ENCODE measurements at places on chromosomes 4 and X.

DNA sequence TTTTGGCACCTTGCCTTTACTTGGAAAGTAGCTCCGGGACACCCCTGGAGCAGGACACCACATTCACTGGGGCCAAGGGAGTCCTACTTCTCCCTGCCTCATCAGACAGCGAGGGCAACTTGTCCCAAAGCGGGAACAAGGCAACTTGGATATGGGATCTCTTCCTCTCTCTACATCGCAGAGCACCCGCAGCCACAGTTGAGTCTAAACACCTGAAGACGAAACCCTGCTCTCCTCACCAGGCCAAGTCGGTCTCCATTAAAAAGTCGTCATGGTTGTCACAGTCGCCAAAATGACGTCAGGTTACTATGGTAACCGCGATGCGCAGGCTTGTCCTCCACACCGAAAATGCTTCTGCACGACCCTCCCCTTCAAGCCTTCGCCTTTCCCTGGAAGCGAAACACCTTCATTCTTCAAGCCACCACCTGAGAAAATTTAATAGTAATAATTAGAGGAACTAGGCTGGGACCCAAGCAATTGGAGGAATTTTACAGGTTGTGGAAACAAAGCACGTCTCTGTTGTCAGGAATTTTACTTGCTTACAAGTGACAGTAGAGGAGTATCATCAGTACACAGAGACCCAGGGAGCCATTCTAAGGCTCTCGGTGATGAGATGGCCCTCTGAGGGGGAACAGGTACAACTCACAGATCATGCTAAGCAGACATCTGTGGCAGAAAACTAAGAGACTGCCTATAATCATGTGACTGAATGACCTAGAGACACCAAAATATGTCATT is 30.5 kb upstream of the TCEAL4 start:
- peak; percentile 24 for DNase-seq

DNA sequence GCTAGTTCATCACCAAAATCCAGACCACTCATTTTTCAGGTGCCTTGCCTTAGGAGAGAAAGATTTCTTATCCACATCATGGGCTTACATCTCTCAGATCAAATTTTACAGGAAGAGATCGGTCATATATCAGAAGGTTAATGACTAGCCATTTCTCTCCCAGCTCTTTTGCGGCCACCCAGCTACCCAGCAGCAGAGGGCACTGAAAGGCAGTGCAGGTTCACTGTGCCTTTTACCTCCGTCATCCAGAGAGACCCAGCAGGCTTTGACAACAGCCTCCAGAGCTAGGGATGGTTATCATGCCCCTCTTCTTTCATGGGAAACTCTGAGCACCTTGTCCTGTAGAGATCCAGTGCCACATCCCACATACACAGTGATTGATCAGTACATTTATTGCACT is 384.8 kb downstream of the AFF2 start:
- no peak for DNase-seq

DNA sequence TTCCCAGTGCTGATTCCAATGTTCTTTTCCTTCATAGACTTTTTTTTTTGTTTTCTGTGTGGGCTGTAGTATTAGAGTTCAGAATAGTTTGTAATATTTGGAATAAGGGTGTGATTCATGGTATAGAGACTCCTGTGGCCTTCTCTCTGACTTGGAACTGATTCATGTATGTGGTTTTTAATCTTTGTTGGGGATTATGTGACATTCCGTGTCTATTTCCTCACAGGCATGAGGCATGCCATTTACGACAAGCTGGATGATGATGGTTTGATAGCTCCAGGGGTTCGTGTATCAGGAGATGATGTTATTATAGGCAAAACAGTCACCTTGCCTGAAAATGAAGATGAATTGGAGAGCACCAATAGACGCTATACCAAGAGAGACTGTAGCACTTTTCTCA is 44.4 kb downstream of the POLR2B start:
- peak; percentile 97 for DNase-seq

DNA sequence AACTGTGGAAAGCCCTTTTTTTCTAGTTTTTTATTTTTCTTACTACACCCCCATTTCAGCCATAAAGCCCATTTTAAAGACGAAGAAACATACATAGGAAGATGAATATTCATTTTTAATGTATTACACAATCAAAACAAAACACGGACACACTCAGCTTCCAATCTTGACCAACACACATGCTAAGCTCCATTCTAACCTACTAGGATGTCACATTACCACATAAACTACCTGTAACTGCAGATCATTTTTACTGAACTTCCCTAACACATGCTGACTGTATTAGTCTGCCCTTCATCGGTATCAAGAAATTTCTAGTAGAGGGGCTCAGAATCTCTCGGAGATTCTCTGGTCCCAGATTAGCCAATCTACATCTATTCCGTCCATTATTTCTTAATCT is 1.8 kb downstream of the CCNI start:
- no peak for DNase-seq

DNA sequence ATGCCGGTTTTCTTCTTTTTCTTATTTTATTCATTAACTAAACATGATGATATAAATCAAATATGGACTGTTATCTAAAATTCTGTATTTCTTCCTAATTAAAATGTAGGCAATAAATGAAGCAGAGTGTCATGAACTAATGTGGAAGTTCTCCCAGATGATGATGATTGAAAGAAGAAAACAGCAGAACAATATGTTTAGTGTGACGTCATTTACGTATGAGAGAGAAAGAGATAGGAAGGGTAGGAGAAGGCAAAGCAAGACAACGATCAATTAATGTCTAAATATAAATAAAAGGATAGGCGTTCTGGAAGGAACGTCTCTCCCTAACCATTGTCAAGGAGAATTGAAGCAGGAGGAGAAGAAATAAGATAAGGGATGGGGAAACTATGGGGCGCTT is 105.2 kb downstream of the NEUROG2 start:
- no peak for DNase-seq

GRCh38 chr4:74105656-74106280 is 6.8 kb upstream of the CXCL2 start:
- no peak for DNase-seq

GRCh38 chrX:132676561-132677186 is 187.8 kb upstream of the MBNL3 start:
- no peak for DNase-seq

DNA sequence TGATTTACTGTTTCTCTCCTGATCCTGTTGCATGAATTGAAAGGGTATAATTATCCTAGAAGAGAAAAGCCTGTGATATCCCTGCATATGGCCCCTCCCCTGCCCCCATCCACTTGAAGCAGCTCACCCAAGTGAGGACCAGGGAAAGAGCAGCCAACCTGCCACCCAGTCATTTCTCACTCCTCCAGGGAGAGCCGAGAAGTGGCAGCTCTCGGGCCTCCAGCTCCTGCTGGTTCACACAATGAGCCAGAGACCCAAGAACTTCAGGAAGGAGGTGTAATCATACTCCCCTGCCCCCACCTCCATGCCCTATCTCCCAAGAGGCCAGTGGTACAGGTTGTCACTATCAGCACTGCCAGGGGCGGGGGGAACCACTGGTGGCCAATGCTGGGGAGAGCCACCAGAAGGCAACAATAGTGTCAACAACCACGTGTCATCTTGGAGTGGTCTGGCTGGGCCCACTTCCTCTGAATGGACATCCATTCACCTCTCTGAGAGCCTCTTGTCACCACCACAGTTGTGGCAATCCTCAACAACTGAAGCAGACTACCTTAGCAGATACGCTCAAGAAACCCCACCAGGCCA is 42.9 kb downstream of the APOO start:
- no peak for DNase-seq

- DNase-seq = no peak
Measured at GRCh38 chr4:22029803-22030202, 81.2 kb upstream of the KCNIP4 start.

DNA sequence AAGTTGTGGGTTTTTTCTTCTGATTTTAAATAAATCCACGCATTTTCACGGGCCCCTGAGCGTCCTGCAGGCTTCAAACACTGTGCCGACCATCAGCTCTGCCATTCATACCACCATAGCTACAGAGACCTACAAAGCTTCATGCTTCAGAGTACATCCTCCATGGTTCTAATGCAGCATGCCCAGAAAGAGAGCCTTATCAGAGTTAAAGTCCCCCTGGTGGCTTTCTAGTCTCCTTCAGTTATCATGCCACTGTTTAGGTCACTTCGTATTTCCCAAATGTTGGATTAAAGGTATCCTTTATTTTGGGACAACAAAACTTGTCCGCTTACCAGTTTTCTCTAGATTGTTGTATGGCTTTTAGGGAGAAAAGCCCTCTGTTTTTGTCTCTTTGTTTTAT is 66.7 kb upstream of the VCX2 start:
- DNase-seq = no peak

GRCh38 chrX:151896734-151897474 is 15.8 kb upstream of the MAGEA4 start:
- DNase-seq = peak; percentile 20

GRCh38 chrX:111353793-111354192 is 58.2 kb downstream of the DCX start:
- DNase-seq = no peak

DNA sequence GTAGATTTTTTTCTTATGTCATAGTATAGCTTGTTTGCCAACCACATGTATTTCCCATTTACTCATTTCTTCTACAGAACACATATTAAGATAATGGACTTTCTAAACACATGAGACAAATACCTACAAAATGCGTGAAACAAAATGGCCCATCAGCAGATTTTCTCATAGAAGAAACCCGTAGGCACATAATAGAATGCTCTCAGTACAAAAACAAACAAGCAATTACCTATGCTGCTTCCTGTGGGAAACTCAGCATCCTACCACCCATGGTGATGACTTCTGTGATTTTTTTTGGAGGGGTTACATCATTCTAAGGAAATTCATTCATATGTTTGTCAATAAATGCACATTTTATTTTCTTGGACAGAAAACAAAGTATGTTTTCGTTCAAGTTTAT is 343.6 kb downstream of the SPRY1 start:
- no peak for DNase-seq
